Osteocyte (in vitro differentiated cells): ENCODE measurements at places on chromosomes 6 and 20.

DNA sequence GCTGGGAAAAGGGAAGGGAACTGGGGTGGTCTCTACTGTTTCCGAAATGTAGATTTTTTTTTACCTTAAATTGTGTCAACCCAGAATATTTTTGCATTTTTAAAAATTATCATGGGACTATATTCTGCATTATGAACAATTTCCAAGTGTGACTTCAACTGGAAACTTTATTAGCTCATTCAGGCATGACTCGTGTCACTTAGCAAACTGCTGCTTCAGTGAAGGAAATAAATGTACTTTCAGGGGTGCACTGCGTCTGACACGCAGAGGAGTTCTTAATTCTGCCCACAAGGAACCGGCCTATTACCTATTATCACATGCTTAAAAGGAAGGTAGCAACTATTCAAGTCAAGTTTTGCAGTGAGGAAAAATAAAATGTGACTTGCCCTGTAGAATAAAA lies 291.3 kb upstream of the PRDM1 start:
- no peak for DNase-seq

GRCh38 chr6:11475016-11475415 lies 62.5 kb upstream of the TMEM170B start:
- no peak for DNase-seq

DNA sequence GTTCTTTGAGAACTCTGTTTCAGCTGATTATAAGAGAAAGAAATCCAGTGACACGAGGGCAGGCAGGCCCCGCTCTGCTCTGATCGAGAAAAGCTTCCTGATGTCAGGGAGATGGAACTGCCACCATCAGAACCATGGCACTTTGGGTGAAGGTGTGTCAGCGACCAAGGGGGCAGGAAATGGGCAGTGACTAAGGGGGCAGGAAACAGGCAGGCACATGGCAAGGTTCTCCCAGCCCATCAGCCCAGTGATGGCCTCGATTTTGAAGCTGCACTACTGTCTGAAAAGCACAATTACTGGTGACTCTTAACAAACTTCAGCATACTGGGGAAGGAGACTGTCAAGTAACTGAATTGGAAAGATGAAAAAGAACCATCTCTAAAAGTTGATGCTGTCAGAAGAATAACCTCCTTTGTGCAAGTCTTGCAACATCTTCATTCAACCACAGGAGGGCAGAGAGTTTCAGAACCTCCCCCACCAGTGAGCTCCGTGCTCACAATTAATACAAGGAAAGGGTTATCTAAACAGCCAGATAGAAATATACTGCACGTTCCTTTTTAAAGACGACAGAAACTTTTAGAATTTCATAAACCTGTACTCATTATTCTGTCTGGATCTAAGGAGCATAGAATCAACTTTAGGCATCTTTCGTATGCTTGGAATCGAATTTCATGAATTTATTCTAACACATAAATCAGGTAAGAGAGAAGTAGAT lies 39.1 kb downstream of the TMX4 start:
- DNase-seq: no peak

GRCh38 chr6:167330750-167331149 lies 5.9 kb downstream of the TTLL2 start:
- DNase-seq: no peak

GRCh38 chr20:56588996-56589395 lies 40.1 kb upstream of the TFAP2C start:
- no peak for DNase-seq

- DNase-seq: no peak
Measured at GRCh38 chr6:38483526-38483925, 156.2 kb downstream of the BTBD9 start.

DNA sequence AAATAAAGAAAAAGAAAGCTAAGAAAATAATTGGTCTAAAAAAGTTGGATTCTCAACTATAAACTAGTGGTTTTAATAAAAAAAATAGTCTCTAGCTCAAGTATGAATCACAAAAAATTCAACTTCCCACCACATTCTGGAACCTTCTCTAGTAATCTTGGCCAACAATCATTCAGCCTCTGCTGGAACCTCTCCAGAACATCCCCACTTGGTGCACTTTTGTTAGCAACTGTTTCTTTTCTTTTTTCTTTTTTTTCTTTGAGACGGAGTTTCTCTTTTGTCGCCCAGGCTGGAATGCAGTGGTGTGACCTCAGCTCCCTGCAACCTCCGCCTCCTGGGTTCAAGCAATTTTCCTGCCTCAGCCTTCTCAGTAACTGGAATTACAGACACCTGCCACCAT lies 35.7 kb downstream of the TXLNB start:
- DNase-seq: no peak

DNA sequence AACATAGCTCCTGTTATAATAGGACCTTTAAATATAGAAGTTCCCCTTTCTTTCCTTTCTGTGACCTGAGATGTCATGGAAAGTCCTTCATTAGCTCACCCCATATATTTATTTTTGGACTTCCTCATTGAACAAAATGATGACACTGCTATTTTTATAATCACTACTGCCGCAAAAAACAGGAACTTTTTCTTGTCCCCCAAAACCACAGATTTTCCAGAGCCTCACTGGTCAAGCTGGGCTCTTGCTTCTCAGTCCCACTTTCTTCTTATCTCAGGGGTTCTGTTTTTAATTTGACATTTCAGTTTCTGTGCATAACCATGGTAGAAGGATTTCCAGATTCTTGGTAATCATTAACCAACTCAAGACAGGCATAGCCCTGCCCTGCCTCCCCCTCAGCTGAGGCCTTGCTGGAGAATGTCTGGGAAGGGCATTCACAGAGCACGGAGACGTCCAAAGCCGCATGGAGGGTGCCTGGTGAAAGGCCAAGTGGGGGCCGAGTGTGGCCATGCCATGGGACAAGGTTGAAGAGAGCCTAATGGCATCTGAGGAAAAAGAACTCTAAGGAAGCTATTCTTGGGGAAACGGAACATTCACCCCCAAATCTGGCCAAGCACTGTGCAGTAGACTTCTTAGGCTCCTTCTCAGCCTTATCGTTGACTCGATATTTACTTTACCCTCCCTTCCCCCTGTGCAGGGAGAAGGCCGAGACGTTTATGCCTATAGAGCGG lies 73.7 kb downstream of the EDN1 start:
- DNase-seq: no peak

- DNase-seq: no peak
Measured at GRCh38 chr6:35730745-35731413, 6.0 kb upstream of the ARMC12 start.

GRCh38 chr20:42472198-42472597 lies 717.5 kb downstream of the PTPRT start:
- DNase-seq: no peak

DNA sequence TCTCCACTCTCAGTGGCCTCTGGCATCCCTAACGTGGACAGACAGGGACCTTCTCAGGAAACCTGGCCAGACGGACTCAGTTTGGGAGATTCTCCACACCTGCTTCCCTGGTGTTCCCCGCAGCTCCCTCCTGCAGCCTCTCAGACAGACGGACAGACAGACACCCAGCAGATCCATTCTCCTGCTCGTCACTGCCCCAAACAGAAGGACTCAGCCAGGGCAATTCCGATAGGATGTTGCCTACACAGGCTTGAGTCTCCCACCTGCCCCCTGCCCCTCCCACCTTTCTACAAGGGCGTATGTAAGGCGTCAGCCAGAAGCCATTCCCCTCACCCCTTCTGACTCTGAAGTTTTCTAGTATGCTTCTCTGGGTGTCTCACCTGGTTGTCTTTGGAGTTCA lies 428 bp downstream of the CCM2L start:
- DNase-seq: no peak

GRCh38 chr6:7878401-7878964 lies 32.1 kb downstream of the TXNDC5 start:
- DNase-seq: no peak

DNA sequence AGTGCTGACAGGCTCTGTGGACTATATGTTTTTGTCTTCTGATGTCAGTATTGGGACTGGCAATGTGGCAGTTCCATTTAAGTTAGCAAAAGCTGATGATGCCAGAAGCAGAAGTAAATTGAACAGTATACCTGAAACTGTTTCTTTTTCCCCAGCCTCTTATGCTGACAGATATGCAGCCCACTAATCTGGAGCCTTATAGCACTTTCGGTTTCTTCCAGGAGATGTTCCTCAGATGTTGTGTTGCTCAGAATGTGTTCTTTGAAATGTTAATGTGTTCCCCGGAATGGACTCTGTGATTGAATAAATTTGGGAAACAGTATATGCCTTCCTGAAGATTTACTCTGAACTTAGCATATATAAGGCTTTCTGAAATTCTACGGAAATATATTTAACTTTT lies 80.7 kb upstream of the MRAP2 start:
- no peak for DNase-seq

GRCh38 chr20:52275181-52275691 lies 83.7 kb upstream of the ZFP64 start:
- no peak for DNase-seq
